Uterine smooth muscle cell (primary cell): ENCODE measurements at places on chromosomes 1 and 21. TPM values are rescaled to one million over a fixed set of nuclear protein-coding genes. Genes with fewer than 3 reads are reported as not detected.

The CAMSAP2 gene
- 32.3 and 36.6 TPM in 2 replicates for total RNA-seq

The CFHR4 gene
- total RNA-seq: not detected in 2 replicates

The KRTAP10-8 gene
- total RNA-seq: not detected in 2 replicates

The LCE1B gene
- not detected in 2 replicates for total RNA-seq

The RIPPLY3 gene
- total RNA-seq: not detected in 2 replicates

The CD164L2 gene
- total RNA-seq: not detected in 2 replicates

The CYP4B1 gene
- total RNA-seq: not detected in 2 replicates

The SYT14 gene
- 3.3 and 4.4 TPM in 2 replicates for total RNA-seq

The MPZ gene
- 0.87 and 1.00 TPM in 2 replicates for total RNA-seq

The SDCCAG8 gene
- total RNA-seq: 64.5 and 74.0 TPM in 2 replicates

The TSPAN2 gene
- total RNA-seq: 0.55 and 1.7 TPM in 2 replicates

The LYPD8 gene
- total RNA-seq: not detected in 2 replicates

The SH3D21 gene
- 3.1 and 6.2 TPM in 2 replicates for total RNA-seq

The FAM177B gene
- not detected in 2 replicates for total RNA-seq

The ZSWIM5 gene
- 0.89 and 1.2 TPM in 2 replicates for total RNA-seq

The CFHR3 gene
- total RNA-seq: not detected in 2 replicates

The CPTP gene
- 10.3 and 10.5 TPM in 2 replicates for total RNA-seq

The TMEM54 gene
- 53.0 and 70.0 TPM in 2 replicates for total RNA-seq

The EPHA2 gene
- 30.3 and 38.4 TPM in 2 replicates for total RNA-seq

The PRRX1 gene
- 154 and 219 TPM in 2 replicates for total RNA-seq

The TCP10L gene
- total RNA-seq: under 0.01 and 0.11 TPM in 2 replicates

The KPNA6 gene
- total RNA-seq: 35.1 TPM in 2 replicates

The FCRL3 gene
- not detected in 2 replicates for total RNA-seq

The CD1E gene
- not detected in 2 replicates for total RNA-seq

The FCRL6 gene
- not detected in 2 replicates for total RNA-seq
